H54 (cell line): ENCODE measurements at places on chromosomes 5 and 9.

DNA sequence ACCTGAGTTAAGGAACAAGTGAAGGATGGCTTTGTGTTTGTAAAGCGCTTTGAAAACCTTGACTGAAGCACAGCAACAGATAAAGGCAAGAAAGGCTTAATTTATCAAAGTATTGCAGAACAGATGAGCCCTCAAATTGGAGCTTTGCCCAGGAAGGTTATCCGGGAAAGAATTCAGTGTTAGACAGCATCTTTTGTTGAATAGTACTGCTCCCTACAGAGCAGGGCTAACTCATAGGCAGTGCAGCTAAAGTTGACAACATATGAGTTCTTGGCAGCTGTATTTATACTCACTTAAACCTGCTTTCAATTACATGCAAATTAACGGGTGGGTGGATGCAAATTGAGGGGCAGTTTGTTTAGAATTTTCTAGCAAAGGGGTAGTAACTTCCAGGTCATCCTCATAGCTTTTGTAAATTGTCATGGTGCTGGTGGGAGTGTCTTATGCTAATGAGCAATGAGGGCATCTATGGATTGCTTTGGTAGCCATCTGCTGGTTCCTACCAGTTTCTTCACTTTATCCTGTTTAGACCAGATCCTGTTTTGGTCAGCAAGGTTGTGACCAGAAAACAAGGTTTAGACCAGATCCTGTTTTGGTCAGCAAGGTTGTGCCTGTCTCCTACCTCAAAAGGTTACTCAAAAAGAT is 105.8 kb downstream of the GDA start:
- no peak for DNase-seq

DNA sequence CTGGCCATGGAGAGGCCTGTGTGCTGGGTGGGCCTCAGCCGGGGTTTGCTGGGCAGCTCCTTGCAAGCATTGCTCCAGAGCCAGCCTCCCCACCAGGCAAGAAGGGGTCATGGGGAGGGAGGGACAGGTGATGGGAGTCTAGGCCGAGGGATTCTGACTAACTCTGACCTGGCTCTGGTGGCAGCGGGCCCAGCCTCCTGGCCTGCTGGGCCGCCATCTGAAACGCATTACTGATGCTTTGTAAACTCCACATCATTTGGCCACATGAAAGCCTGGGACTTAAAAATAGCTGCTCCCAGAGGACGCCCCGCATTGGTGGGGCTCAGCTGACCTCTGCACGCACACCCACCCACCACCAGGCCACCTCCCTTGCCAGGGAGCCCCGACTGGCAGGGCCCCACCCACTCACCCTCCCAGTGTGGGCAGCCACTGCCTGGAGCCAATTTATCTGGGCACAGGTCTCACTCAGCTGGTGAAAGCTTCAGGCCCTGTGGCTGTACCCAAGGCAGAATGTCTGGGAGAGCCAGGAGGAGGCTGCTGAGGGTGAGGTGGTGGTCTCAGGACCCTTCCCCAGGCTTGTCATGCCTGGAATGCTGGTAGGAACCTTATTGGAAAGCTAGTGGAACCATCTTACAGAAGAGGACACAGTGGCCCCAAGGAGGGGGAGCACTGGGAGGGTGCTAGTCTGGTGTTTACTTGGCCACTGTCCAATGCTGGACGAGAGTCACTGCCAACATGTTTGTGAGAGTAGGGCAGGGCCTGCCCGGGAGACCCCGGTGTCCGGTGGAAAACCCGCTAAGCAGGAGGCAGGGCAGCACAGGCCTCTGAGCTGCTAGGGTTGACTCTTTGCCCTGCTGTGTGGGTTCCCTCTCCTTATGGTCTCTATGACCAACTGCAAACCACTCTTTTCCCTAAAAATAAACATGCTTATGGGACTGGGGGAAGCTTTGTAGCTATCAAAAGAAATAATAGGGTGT is 10.8 kb downstream of the TCF7 start:
- peak; percentile 94 for DNase-seq

DNA sequence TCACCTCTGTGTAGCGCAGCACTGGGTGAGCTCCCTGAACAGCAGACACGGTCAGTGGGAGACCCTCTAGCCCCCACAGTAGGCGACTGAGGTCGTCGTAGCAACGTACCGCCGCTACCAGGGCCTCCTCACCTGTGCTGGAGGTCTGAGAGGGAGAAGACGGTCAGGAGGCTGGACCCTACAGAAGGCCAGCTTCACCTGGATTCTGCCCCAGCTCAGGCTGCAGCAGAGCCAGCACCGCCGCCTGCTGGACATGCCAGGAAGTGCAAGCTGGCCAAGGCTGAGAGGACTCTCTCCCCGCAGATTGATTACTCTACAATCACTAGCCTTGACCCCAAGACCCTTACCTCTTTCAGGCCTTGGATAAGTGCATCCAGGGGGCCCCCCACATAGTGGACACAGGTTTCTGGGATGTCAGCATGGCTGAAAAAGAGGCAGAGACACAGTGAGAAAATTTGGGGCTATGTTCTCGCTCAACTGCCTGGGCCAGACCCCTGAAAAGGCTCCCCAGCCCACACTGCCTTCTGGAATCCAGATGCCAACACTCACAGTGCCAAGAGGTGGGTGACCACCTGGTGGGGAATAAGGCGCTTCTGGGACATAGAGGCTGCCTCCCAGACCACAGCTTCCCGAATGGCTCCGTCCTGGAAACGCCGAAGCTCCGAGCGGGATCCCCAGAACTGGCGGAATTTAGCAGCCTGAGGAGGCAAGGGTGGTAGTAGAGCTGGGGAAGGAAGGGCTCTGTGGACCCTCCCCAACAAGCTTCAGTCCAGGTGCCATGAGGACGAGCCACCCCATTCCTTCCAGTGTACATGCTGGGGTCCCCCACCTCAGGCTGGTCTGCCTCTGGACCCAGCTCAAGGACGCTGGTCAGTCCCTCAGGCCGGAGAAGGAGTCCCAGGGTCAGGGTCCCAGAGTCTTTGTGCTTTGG is 6.9 kb downstream of the NOL6 start:
- DNase-seq = no peak

GRCh38 chr5:158013939-158014338 is 155.0 kb upstream of the CLINT1 start:
- peak; percentile 22 for DNase-seq

GRCh38 chr9:699396-699795 is 142.1 kb upstream of the DMRT1 start:
- DNase-seq = no peak

DNA sequence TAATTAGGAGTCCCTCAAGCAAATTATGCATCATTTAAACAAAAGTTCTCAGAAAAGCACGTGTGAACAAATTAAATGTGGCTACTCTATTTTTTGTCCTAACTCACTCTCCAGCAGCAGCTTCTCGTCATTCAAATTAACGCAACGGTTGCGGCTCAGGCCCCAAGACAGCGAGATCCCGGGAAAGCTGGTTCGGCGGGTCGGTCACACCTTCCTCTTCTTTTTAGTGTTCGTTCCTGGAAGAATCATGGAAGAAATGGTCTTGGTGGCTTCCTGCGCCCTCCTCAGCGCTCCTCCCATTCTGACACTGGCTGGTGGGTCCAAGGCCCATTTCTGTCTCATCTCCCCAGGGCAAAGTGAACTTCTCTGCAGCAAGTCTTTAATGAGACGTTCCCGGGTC is 382.8 kb upstream of the IRX1 start:
- no peak for DNase-seq

DNA sequence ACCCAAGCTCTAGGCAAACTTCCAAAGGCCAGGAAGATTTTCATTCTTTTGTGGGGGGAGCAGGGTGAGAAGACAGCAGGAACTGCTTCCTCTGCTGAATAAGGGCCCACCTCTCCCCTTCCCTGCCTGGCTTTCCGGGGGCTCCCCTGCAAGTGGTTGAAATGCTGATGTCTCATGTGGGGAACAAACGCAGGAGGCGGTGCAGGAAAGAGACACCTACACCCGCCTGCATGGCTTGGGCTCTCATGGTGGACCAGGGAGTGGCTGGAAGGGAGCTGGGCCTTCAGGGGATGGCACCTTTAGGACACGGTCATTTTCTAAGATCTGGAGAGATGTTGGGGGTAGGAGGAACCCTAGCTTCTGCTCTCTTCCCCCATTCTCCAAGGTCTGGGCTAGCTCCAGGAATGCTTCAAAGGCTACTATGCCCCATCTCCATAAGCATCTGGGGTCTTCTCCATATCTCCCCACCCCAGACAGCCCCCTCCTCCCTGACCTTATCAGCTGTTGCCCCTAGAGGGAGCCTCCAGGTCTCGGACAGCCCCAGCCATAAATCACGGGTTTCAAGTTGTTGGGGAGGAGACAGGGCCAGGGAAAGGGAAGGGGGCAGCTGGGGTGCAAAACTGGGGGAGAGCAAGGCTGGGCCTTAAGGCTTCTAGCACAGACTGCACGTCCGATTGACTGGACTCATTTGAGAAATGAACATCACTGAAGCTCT is 76.6 kb downstream of the PSD2 start:
- no peak for DNase-seq

DNA sequence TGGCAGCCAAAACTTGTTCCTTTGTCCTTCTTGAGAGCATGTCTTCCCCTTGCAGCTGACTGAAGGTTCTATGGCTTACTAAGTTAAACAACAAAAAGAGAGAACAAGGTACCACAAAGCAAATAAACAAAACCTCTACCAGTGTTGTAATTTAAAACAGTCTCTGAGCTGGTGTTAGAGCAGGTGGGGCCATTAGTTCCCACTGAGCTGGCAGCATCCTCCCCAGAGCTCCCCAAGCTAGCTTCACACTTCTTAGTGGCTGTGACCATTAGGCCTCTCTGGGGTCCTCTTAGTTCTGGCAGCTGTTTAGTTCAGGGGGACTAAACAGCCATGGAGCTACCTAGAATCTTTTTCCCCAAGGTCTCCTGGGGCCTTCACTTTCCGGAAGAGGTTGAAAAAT is 128.6 kb upstream of the ELL2 start:
- no peak for DNase-seq

GRCh38 chr5:135026645-135027265 is 7.3 kb downstream of the PITX1 start:
- no peak for DNase-seq

DNA sequence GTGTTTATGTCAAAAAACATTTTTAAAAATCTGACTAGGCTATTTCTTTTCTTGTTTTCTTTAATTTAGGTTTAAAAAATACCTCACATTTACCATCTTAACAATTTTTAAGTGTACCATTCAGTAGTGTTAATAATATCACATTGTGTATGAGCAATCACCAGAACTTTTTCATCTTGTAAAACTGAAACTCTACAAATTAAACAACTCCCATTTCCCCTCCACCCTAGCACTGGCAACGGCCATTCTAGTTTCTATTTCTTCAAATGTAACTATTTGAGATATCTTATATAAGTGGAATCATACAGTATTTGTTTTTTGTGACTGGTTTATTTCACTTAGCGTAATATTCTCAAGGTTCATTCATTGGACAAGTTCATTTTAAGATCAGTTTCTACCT is 27.7 kb downstream of the PLCXD3 start:
- no peak for DNase-seq

DNA sequence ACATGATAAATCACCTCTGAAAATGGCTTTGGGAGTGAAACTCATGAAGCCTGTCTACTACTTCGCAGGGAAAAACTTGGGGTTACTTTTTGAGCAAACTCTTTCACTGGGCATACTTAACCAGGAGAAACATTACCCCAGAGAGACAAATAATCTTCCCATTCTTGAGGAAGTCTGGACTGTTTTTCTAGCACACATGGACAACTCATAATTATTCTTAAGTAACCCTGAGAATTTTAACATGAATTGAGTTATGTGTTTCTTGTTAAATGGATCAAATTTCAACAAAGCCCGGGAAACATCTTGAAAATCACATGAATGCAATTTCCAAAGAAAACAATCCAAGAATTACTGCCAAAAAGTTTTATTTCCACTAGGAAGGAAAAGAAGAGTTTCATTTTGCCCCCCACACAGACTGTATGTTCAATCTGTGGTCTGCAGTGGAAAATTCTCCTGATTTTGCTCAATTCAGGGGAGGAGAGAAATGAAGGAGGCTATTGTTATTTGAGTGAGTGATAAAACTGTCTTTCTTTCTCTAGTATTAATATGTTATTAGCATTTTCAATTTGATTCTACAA is 564.8 kb upstream of the CLINT1 start:
- DNase-seq = no peak

- no peak for DNase-seq
Observed at GRCh38 chr5:112306956-112307355, 112.1 kb downstream of the EPB41L4A start.

DNA sequence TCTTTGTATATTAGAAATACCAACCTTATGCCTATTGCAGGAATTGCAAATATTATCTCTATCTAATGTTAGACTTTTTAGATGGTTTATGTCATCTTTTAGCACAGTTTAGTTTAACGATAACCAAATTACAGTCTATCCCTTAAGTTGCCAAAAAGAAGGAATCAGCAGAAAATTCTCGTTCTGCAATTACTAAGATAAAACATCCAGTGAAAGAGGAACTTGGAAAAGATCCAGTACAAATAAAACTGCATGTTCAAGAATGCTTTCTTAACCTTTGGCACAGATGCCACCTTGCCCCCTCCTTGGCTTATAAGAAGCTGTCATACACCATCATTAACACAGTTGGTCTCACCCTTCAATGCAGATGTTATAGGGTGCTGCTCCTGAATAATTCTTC is 124.0 kb downstream of the SEMA5A start:
- no peak for DNase-seq

- no peak for DNase-seq
Observed at GRCh38 chr5:66661149-66661548, 65.0 kb downstream of the MAST4 start.

DNA sequence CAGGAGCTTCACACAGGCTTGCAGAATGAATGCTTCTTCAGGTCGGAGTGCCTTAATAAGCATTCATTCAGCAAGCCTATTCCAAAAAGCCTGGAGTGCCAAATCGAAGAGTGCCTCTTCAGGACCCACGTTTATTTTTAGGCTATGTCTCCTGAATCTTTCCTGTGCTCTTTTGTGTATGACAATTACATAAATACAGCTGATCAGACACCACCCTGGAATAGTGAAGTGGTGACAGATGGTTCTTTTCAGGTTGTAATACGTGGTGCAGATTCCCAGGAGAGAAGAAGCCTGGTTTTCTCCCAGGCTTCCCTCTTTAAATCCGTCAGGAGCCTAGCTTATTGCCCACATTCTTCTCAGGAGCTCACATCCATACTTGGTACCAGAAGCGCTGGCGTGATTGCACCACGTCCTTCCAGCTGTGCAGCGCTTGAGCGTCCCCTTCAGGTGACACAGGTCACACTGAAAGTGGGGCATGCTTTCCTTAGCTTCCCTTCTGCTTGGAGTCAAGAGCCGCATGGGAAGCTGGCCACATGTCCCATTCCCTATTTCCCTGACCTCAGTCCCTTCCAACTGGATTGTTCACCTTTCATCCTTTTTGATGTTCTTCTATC is 123.1 kb downstream of the ADCY2 start:
- DNase-seq = no peak
